ENCODE measurements at places on chromosomes 1 and 21.

GRCh38 chr1:53408755-53409129 is 50.5 kb upstream of the DMRTB1 start:
- no peak for DNase-seq

GRCh38 chr1:31605908-31606427 is 11.5 kb upstream of the HCRTR1 start:
- DNase-seq = no peak

DNA sequence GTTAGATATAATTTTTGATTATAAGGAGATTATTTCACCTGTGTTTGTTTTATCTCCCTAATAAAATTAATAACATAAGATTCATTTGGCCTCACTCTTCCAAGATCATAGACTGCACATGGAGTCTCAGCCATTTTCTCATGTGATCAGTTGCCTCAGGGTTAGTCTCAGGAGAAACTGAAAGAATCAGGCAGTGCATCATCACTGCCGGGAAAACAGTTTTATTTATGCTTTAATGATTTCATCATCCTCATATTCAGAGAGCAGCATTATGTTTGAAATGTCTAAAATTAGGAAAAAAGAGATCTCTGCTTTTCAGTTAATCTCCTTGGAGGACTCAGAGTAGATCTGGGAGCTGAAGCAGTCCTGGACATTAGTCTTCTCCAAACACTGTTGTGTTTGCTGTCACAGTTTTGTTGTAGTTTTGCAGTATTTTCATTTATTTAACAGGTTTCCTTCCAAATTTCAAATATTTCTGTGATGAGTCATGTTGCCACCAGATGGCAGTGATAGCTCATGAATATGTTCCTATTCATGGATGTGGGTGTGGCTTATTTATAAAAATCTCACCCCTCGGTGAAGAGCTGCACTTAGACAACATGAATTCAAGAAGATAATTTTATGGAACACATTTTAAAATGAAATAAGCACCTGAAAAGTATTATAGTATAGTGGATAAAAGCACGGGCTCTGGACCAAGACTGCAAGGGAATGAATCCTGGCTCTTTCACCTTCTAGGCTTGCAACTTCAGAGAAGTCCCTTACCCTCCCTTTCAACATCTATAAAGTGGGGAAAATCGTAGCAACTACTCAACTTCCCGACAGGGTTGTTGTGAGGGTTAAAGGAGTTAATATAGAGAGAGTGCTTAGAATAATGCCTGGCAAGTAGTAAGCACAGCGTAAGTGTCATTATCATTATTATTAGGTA is 31.2 kb downstream of the CHD1L start:
- DNase-seq = no peak

DNA sequence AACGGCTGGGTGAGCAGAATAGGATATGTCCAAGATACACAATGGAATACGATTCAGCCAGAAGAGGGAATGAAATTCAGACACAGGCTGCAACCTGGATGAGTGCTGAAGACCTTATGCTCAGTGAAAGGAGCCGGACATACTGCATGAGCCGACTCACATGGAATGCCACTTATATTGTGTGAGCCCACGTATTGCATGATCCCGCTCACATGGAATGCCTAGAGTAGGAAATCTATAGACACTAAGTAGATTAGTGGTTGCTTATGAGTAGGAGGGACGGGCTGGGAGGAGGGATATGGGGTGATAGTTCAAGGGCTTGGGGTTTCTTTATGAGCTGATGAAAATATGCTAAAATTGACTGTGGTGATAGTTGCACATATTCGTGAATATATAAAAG is 26.8 kb downstream of the TMPRSS2 start:
- no peak for DNase-seq

DNA sequence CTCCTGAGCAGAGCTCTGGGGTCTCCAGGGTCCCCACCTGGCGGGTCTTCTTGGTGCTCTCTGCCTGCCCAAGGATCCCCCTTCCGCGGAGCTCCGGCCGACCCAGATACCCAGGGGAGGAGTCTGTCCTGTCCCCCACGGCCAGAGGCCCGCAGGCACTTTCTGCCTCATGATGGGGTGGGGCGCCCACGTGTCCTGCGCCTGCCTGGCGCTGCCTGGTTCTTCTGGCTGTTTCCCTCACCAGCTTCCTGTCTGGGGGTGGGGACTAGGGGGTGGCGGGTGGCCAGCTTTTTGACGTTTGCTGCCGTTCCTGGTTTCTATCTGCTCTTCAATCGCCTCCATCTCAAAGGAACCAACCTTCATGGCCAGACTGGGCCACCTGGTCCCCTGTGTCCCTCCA is 313.3 kb upstream of the VAMP3 start:
- DNase-seq = no peak

DNA sequence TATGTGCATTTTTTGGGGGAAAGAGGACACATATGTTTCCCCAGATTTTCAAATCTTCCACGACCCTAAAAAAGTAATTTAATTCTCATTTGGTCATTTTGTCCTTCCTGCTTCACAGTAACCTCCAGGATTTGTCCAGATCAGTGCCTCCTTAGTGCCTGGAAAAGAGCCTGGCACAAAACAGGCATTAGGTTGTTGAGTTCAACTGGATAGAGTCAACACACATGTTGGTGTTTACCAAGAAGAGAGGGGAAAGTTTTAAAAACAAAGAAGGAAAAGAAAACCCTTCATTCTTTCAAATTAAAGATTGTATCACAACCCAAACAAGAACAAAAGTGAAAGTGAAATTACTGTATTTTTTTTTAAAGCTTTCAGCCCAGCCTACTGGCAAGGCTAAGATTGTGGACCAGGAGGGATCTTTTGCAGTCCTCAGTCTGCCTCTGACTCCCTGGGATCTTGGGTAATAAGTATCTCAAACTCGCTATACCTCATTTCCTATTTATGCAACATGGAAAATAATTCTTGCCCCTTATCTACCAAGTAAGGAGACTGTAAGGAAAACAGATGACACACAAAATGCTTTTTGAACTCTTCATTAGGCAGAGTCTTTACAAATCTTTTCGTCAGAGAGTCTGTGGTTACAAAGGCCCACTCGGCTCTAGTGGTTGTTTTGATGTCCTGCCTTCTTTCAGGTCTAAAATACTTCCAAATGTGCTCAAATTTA is 57.8 kb downstream of the ZNF281 start:
- DNase-seq = no peak

GRCh38 chr1:91924146-91924545 is 25.1 kb upstream of the BRDT start:
- DNase-seq = no peak

GRCh38 chr1:97392701-97393100 is 528.1 kb downstream of the DPYD start:
- no peak for DNase-seq

- DNase-seq = no peak
These were observed 58.0 kb downstream of the PRDM16 start for GRCh38 chr1:3126756-3127678.

- DNase-seq = no peak
These were observed 46.3 kb downstream of the PTPN14 start for GRCh38 chr1:214505134-214505533.

DNA sequence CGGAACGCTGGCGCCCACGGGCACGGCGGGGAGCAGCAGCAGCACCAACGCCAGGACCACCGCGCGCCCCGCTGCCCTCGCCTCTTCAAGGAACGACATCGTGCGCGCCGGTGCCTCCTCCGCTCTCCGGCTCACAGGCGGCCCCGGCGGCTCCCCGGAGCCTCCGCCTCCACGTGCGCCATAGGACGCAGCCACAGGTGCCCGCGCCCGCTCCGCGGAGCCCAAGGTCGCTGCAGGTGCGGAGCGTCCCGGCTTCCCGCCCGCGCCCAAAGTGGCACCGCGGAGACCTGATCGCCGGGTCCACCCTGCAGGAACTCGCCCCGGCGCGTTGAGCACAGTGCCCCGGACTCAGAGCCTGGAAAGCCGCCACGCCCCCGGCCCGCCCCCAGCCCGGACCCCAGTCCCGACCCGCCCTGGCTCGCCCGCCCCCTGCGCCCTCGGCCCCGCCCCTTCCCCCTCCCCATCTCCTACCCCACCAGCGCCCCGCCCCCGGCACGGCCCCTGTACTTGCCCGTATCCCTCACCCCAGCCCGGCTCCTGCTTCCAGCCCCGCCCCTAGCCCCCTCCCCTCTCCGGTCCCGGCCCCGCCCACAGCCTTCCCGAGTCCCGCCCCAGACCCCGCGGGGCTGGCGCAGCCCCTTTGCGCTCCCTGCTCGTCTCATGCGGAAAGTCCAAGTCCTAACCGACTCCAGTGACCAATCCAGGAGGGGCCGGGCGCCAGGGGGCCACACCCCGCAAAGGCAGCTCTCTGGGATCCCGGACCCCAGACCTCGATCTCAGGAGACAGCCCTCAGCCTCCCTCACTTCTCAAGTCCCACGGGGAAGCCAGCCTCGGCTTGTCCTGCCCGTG is at the start of gene MEGF6:
MEGF6 (minus strand) TSS at position 339 of the 850 bp plus-strand sequence; CDS start at position 99, 240 bp downstream.
- DNase-seq = peak; percentile 39

DNA sequence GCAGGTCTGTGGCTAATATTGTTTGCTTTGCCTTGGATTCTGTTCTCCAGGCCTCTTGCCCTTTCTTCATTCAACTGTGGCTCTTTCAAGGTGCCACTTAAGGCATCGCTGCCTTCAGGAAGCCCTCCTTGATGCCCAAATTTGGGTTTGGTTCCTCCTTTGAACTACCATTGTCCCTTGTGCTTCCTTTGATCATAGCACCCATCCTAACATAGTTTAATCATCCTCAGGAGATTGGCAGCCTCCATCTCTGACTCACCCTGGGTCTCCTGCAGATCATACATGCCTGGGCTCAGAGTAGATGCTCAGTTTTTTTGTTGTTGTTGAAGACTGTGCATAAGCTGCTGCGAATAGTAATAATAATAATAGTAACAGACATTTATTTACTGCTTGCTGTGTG is 54.4 kb upstream of the ACOT11 start:
- DNase-seq = no peak

DNA sequence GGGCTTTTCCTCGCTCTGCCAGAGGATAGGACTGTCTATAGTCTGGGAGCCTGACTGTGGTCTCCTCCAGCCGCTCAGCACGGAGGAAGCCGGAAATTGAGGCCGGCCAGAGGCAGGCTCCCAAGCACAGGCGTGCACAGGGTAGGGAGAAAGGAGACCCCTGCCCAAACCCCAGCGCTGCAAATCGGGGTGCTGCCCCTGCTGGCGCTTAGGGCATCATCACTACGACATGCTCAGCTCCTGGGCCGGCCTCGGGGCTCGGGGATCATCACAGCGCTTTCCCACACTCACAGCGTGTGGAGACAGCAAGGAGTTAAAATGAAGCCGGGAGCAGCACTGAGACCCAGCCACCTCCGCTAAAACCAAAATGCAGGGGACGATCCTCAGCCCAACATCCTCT is 62.8 kb upstream of the ARHGEF16 start:
- DNase-seq = no peak

- no peak for DNase-seq
These were observed 71.3 kb downstream of the PIK3R3 start for GRCh38 chr1:46061146-46061545.

DNA sequence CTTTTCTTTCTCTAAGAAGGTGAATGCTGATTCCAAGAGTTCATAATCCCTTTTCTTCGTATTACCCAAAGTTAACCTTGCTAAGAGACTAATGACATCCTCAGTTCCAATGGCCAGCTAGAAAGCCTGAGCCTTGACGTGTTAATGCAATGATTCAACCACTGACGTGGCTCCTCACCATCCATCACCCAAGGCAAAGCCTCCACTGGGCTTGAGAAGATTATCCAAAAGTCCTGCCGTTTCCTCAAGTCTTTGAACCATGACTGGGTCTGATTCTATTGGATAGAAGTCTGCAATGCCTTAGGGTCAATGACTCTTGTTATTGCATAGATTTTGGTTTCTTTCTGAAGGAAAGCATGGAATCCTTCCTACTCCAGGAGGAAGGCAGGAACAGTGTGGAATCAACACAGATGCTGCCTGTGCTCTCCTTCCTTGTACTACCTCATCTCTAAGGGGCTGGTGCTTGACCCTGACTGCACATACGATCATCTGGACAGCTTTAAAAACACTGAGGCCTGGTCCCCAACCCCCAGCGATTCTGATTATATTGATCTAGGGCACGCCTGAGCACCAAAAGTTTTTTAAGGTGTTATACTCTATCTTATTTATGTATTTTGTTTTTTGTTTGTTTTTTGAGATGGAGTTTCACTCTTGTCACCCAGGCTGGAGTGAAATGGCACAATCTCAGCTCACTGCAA is 69.3 kb upstream of the ANGPTL1 start:
- DNase-seq = no peak

- no peak for DNase-seq
These were observed 8.1 kb upstream of the CMPK1 start for GRCh38 chr1:47325528-47325927.

DNA sequence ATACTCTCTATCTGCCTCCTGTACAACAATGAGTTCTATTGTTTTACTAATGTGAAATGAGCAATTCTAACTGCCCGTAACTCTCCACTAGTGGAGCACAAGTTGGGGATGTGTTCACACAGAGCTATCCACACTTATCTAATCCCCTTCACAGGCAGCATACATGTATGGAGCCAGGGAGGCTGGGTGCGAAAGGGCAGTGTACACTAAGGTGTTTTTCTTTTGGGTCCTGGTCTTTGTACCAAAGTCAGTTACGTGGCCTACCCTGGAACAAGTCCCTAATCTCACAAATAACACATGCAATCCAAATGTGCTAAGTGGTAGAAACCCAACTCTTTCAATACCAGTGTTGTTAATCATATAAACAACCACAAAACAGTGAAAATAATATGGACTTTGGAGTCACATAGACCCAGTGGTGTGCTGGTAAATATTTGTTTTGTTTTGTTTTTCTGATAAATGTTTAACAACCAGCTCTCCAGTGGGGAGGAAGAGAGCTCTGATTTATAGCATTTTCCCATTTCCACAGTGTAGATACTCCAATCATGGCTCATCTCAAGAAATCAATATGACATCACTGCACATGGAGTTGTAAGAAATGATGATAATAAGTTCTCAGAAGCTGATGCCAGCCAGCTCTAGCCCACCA is 319.9 kb upstream of the DUSP10 start:
- DNase-seq = no peak

GRCh38 chr21:16579538-16579937 is 849.8 kb downstream of the USP25 start:
- no peak for DNase-seq

DNA sequence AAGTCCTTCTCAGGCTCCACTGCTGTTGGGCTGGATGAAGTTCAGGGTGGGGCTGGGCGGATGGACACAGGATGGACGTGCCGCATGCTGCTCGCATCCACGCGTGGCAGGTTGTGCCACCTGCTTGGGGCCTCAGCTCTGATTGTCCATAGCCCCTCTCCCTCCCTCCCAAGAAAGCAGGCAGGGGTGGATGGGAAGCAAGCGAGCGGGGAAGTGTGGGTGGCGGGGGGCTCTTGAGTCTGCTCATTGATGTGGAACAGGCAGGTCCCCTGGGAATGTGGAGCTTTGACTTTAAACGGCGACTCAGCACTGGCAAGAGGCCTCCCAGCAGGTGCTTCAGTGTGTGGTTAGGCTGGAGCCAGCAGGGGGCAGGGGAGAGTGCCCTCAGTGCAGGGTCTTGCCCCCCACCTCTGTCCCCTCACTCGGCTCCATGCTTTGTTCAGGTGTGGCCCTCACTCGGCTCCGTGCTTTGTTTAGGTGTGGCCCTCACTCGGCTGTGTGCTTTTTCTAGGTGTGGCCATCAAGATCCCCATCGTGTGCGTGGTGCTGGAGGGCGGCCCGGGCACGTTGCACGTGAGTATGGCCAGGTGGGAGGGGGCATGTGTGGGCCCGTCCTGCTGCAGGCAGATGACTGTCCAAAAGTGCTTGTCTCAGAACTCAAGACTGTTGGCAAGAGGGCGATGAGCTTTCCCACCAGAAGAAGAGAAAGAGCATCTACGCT is 23.9 kb downstream of the TRPM2 start:
- DNase-seq = no peak

GRCh38 chr1:15005116-15005515 is 148.4 kb upstream of the TMEM51 start:
- DNase-seq = no peak
